Vagina (tissue), 2 donors: ENCODE measurements at places on chromosomes 3 and 15.

DNA sequence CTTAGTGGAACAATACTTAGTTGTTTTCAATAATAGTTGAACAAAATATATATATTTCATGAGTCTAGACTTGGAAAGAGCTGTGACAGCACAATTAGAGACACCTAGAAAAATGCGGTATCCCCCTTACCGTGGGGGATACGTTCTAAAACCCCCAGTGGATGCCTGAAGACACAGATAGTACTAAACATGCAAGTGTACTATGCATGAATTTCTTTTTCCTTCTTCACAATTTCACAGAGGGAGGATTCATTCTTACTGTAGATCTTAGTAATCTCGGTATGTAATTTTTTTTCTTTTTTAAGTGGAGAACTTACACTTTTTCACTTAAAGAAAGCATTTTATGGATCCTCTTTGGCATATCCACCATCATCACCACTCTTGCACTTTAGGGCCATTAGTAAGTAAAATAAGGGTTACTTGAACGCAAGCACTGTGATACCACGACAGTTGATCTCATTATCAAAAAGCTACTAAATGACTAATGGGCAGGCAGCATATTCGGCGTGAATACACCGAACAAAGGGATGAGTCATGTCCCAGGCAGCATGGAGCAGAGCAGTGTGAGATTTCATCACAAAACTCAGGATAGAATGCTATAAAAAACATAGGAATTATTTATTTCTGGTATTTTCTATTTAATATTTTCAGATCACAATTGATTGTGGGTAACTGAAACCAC, 72.3 kb upstream of the ZNF280D start:
- no peak for DNase-seq

DNA sequence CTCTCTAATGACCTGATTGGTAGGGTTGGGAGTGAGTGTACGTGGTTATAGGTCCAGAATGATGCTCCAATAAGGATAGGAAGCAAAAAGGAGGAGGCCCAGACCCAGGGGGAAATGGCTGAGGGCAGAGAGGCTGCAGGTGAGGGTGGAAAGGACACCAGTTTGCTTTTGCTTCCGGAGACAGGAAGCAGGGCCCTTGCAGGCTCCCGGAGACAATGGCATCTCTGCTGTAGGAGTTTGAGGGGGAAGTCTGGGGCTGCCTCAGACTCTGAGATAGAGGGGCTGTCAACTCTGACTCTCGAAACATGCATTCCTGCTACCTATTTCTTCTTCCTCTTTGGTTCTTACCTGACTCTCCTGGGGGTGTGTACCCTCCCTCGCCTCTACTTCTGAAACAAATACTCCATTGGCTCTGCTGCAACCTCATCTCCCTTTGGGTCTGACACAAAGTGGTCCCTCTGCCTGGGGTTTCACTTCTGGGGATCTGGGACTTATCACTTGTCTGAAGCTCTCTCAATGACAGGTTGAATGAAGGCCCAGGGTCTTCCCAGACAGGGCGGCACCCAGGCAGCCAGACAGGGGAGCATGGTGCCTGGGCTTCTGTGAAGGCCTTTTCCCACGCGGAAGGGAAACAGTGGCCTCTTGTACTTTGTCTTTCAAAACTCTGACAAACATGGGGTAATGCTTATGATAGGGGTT, 61.5 kb downstream of the CHRD start:
- DNase-seq: no peak

GRCh38 chr15:48604567-48604966, 40.9 kb downstream of the FBN1 start:
- no peak for DNase-seq

- DNase-seq: no peak
Observed at GRCh38 chr3:179895330-179895729, 141.4 kb downstream of the PEX5L start.
